ENCODE measurements at places on chromosomes 4 and X. TPM values are rescaled to one million over a fixed set of nuclear protein-coding genes. Genes with fewer than 3 reads are reported as not detected.

Gene CLNK
- total RNA-seq = not detected

Gene CT45A2
- total RNA-seq = not detected

Gene CFAP47
- total RNA-seq = not detected

DNA sequence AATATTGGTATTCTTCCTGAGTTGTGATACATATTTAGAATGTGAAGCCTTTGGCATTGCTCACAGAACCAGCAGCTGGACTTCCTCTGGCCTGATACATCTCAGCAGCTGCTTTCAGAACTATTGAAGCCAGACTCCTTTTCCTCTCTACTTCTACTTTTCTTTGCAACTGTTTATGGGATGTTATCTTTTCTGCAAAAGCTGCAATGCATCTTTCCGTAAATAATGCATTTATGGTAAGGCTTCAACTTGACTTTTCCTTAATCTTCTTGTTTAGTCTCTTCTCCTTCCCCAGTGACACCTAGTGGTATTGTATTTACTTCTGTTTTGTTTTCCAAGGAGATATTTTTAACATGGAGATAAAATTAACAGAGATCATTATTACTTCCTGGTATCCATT, 1548.7 kb downstream of the PCDH7 start:
- DNase-seq = no peak

GRCh38 chr4:62087706-62088105, 887.6 kb downstream of the ADGRL3 start:
- no peak for DNase-seq

- DNase-seq = no peak
Measured at GRCh38 chr4:82667761-82668480, 106.1 kb upstream of the TMEM150C start.

DNA sequence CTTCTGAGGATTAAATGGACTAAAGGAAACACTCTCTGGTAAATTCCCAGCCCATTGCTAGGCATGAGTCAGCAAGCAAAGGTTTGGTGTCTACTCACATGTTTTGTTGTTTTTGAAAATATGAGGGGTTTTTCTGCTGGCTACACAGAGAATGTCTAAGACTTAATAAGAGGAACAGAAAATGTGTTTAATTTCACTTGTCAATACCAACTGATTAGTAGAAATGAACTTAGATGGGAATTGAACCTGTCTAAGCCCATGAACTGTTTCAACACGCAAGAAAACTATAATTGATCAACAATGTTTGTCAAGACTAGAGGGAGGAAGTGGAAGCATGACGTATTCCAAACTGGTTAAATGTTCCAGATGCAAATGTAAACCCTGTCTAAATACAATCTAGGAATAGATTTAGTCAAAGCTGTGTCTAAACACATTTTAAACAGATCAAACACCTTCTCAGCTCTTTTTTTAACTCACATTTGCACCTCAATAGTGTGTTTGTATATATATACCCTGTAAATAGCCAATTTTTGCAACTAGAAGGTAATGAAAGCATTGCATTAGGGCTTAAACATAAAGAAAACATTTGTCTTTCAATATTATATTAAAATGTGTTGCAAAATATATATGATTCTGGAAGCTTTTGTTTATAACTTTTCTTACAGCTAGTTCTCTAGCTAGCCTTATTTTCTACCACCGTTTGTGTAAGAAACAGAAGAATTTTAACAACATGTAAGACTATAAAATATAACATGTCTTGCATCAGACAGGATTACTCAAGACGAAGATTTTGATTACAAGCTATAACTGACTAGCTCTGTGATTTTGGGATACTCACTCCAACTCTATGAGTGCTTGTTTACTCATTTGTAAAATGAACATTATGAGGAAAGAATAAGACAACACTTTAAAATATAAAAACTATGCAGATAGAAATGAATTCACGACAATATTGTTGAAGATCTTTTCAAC, 607.8 kb downstream of the FSTL5 start:
- no peak for DNase-seq

GRCh38 chrX:15856222-15856587, 1.6 kb upstream of the AP1S2 start:
- DNase-seq = no peak
